ENCODE measurements at places on chromosomes 5 and 9.

- peak; percentile 70 for DNase-seq
Observed at GRCh38 chr9:131500939-131501541, 1.7 kb upstream of the POMT1 start.

DNA sequence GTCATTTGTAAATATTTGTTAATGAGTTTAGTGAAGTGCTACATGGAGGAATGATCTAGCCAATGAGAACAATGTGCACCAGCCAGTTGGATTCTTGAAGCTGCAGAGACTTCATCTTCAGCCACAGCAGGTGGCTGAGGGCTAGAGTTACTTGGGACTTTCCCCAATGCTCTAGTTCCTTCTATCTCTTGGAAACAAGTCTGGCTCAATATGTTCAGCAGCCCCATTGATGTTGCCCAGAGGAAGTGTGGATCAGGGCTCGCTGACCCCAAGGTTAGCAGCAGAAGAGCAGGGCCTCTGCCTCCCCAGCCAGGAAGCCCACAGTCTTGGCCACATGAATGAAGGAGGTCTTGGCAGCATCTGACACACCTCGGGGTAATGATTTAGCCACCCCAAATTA, 117.5 kb downstream of the SLC1A3 start:
- DNase-seq: no peak

DNA sequence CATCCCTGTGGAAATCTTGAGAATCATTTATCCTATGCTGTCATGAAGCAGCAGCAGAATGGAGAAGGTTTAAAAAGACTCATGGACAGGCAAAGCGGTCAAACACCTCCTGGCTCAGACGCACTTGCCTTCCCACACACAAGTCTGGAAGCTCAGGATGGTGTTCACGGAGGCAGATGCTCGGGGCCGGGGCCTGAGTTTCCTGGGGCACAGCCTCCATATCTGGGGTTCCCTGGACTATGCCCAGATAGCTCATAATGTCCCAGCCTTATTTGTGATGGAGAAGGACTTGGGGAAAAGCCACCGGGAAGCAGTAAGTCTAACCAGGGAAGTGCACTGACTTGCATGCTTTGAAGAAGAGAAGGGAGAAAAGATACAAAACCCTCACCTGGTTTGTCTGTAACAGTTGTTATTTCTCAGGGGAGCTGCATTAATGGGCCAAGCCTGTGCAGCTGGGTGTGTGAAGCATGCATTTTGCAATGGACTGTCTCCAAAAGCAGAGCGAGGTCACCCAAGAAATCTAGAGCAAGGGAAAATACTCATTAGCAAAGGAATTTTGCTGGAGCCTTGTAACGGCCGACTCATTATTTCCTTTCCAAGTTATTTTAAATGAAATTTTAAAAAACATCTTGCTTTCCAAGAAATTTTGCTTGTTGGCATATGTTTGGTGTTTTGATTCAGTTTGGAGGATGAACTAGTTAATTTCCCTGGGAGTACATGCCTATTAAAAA, 3.4 kb downstream of the S1PR3 start:
- no peak for DNase-seq

DNA sequence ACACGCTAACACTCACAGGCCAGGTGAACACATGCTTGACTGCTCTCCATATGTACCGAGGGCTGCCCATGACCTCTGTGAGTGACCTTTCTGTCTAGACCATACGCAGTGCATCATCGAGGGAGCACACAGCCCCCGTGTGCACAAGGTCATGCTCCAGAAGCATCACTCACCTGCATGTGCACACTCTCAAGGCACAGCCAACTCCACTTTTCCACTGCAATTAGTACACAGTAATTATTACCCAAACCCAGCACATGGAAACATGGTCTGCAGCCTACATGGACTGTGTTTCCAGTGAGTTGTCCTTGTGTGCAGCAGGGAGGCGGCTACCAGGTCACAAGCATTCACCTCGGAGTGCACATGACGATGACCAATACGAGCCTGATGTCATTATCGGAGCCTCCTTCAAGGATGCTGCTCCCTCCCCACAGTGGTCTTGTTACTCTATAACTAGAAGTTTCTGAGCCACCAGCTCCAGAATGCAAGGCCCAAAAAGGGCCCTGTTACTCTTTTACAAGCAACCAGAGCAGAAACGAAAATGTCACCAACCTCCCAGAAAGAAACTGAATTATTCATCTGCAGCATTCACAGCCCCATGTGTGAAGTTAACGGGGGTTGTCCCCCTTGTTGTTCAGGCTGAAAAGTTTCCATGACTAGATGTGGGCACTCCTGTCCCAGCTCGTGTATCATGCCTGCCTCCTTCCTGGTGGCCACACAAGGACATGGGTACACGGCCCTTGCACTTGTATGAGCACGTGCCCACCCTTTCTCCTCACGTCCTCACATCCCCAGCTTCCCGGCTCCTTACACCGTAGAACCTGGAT, 31.2 kb downstream of the SEMA4D start:
- DNase-seq: no peak

- DNase-seq: peak; percentile 25
Observed at GRCh38 chr5:100517301-100517974, 17.7 kb upstream of the FAM174A start.

- no peak for DNase-seq
Observed at GRCh38 chr5:66829358-66829674, 233.1 kb downstream of the MAST4 start.

DNA sequence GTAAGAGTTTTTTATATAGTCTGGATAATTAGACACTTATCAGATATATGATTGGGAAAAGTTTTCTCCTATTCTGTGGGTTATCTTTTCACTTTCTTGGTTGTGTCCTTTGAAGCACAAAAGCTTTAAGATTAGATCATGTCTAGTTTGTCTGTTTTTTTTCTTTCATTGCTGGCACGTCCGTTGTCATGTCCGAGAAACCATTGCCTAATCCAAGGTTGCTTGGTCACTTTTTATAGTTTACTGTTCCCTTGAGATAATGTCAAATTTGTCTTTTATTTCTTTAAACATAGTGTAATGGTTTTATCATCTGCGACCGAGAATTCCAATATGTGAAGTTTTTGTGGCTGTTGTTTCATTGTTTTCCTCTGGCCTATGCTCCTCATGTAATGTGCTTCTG, 28.8 kb downstream of the GARNL3 start:
- DNase-seq: no peak

GRCh38 chr9:93645149-93645889, 68.9 kb downstream of the PHF2 start:
- DNase-seq: no peak

DNA sequence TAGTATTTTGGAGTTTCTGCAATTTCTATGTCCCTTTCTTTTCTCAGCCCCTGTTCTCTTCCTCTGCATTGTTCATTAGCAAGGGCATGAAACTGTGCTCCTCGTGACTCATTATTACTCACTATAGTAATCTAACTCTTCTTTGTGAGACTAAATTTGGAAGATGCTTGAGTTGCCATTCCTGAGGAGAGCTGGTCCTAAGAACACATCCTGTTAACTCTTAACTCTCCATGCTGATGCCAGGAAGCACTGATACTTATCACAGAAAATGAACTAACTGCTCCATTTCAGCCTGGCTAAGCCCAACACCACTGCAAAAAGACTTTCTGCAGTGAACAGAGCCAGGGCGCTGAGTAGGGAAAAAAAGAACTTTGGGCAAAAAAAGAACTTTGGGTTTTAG, 10.6 kb upstream of the CSNK1A1 start:
- no peak for DNase-seq

DNA sequence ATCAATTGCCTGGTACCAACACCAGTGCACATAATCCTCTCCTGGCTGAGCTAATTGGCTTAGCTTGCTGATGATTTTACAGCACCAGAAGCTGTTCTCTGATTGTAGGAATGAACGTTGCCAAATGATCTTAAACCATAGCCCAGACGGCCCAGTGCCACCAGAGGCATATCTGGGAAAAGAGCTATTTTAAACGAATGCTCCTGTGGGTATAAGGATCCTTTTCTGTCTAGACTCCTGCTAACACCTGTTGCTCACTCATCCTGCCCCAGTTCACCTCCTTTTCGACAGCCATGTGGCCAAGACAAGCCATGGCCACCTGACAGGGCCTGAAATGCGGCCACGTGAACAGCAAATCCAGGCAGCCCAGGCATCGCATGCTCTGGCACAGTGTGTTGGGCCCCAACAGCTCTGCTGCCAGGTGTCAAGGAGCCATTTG, 289.9 kb upstream of the SLC30A5 start:
- no peak for DNase-seq

GRCh38 chr5:148427370-148428042, 43.7 kb downstream of the FBXO38 start:
- no peak for DNase-seq

DNA sequence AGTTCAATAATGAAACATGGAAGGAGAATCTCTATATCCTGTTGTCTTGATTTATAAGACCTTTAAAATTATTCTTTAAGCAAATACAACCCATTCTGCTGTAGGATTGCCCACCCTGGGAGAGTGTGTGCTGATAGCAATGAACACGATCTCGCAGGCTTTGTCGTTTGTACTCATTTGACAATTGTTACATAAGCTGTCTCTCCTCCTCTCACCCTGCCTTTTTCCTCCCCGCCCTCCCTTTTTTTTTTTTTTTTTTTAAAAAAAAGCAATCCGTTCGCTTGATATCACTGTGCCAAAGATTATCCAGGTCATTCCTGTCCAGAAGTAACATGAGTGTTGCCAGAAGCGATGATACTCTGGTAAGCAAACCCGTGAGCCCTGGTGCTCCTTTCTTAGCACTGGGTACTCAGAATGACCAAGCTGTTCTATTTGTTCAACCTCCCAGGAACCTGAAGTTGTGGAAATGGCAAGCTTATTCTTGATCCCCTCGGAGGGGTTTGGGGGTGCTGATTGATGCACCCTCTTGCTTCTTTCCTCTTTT, 82.7 kb upstream of the CTSL start:
- DNase-seq: no peak

DNA sequence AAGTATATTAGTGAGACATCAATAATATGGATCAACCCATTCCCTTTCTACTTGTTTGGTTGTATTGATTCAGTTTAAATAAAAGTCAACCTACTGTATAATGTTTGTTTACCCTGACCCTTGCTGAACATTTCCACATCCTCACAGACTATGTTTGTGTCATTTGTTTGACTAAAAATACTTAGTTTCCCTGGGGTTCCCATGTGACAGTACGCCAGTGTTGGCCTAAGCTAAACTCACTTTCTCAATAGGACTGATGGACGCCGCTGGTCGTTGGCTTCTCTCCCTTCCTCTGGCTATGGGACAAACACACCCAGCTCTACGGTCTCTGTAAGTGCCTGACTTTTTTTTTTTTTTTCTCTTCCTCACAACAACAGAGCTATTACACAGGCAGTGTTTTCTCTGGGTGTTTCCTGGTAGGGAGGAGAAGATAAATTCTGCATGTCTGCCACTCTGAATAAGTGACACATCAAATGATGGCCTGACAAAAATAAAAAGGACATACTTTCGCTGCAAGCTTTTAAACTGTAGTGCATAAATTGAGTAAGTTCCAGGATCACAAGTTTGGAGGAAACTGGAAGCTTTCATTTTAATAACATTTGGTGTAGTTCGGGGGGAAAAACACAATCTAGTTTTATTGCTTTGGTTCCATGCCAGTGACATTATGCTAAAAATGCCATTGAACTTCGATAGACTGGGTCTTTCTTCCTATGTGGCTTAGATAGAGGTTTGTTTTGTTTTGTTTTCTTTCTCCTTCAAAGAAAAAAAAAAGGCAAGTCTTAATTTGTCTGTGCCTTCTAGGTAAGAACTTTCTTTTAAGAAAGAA, 101.0 kb downstream of the CD180 start:
- no peak for DNase-seq

GRCh38 chr5:112034421-112034979, 277.5 kb upstream of the NREP start:
- no peak for DNase-seq

- DNase-seq: no peak
Observed at GRCh38 chr9:126367616-126368015, 41.0 kb downstream of the MVB12B start.
